ENCODE measurements at places on chromosomes 1 and 21.
A peak's percentile ranks its signal among the peaks of the same experiment; 100 is the strongest.

DNA sequence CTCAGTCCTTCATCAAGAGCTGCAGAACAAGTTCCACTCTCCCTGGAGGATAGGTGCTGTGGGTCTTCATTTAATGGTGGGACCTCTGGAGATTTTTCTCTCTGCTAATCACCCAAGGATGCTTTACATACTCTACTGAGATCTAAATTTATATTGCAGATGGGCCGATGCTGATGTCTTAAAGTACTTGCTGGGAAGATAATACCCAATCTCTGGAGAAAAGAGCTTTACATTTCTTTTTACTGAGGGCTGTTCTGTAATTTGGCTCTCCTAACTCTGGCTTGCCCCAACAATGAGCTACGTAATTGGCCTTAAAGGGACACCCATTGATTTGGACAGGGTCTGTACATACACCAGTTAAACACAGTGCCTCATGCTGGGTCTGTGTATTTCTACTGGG is 86.9 kb downstream of the ST6GALNAC3 start:
- no peak for DNase-seq

DNA sequence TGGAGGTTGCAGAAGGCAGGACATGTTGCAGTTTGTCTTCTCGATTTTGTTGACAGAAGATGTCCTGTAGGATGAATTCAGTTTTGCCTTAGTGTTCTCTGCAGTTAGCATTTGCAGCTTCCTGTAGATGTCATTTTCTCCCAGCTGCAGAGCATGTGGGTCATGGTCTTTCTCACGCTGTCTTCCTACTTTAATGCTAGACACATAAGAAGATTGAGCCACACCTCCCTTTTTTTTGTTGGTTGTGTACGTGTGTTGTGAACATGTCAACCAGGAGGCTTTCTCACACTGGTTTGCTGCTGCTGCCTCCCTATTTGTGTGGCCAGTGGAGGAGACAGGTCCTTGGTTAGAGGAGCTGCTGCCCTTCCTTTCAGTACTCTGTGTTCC is 110.7 kb downstream of the VPS13D start:
- no peak for DNase-seq

- DNase-seq = no peak
These were observed 21.8 kb downstream of the CHD1L start for GRCh38 chr1:147264158-147264768.

GRCh38 chr1:160710517-160711252 is 937 bp downstream of the CD48 start:
- DNase-seq = no peak

DNA sequence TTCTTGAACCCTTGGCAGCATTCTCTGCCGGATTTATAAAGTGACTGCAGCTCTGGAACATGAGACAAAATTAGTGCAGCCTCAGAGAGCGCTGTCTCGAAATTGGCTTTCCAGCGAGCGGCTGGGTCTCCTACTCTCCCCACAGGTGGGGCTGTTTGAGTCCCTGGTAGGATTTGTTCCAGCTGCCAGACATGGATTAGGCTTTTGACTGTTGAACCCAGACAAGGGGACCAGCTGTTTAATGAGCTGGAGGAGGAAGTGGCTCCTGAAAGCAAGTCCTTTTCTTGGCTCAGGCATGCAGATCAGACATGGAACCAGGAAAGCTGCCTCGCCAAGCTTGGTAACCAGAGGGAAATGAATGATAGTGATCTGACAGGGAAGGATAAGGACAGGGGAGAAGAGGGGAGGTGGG is 69.6 kb downstream of the UBIAD1 start:
- DNase-seq = no peak

DNA sequence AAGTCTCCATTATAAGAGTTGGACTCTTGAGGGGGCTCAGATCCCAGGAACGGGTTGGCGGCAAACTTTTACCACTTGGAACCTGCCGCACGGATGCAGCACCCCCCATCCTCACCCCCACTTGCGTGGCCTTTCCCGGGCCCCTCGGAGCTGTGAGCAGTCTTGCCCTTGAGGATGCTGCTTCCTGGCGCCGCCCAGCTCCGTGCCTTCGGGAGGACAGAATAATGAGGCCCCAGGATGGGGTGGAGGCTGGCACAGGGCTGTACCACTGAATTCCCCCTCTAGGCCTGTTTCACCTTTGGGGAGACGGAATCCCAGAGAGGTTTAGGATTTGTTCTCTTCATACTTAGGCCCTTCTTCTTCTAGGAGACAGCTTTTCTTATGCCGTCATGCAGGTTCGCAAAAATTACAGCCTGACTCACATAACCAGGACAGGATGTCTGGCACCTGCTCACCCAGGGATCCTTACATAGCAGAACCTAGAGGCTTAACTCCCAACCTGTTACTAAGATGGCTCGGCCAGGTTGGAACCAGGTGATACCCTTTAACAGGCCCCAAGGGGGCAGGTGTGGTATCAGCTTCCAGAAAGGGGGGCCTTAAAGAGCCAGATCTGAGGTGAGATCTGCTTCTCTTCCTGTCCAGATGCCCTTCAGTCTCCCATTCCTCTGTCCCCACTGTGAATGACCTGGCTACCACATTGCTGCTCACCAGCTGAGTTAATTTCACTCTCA is 1.5 kb downstream of the TRNP1 start:
- no peak for DNase-seq

DNA sequence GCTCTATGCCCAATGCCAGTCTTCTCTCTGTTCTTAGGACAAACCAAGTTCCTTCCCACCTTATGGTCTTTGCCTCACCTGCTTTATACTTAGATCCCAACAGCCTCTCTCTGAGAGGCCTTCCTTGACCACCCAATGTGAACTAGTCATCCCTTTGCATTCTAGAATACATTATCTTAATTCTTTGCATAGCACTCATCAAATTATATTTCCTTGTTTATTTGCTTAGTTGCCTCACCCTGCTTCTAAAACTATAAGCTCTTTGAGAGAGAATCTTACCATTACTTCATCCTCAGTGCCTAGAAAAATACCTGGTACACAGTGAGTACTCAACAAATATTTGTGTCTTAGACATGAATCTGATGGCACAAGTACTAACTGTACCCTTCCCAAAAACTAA is 8.0 kb downstream of the PIGP start:
- no peak for DNase-seq

GRCh38 chr1:58815069-58815685 is 31.3 kb upstream of the JUN start:
- peak; percentile 43 for DNase-seq

GRCh38 chr1:240004086-240004749 is 87.5 kb upstream of the FMN2 start:
- DNase-seq = no peak

DNA sequence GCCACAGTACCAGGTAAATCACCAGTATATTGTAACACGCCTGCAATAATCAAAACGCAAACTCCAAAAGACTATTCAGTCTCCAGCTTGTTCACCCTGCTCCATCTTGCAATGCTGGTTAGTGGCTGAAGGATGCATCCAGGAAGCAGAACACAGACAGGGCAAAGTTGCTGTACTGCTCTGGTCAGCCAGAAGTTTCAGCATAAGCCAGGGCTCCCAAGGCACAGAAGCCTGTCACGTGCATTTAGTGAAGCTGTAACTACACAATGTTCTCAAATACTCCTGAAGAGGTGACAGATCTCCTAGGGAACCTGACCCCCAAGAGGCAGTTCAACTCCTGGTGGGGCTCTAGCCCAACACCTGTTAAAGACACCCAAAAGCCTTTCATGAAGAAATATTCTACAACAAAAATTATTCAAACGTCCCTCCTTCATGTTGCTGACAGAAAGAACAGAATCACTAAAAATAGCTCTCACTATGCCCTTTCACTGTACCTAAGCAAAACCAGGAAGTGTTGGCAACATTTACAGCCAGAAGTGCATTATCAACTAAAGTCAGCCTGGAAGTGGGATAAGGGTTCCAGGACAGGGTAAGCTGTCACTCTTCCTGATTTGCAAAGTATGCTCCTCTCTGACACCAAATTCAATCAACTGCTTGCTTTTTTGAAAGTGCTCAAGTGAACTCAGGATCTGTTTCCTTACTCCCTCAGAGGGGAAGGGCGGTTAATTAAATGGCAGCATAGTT is 52.1 kb downstream of the SLC35D1 start:
- no peak for DNase-seq

DNA sequence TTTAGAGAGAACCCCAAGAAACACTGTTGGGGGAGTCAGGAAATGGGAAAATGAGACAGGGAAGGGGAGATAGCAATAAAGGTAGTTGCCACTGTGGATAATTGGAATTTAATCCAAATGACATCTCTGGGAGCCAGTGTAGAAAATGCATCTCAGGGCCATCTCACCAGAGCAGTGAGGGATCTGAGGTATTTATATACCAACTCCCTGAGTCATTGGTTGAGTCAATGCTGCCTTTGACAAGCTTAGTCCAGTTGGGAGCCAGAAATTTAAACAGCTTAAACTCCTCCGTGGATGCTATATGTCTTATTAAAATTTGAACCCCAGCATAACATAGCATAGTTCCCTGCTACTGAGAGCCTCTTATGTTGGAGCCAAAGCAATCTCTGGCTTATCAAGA is 140.3 kb downstream of the SLC30A10 start:
- DNase-seq = no peak

- DNase-seq = no peak
These were observed 87.6 kb downstream of the LEPR start for GRCh38 chr1:65508051-65508450.

DNA sequence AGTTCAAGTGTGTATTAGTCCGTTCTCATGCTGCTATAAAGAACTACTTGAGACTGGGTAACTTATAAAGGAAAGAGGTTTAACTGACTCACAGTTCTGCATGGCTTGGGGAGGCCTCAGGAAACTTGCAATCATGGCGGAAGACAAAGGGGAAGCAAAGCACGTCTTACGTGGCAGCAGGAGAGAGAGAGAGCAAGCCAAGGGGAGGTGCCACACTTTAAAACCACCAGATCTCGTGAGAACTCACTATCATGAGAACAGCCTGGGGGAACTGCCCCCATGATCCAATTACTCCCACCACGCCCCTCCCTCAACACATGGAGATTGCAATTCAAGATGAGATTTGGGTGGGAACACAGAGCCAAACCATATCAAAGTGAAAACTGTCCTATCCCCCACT is 4.1 kb upstream of the MIS18A start:
- DNase-seq = no peak

DNA sequence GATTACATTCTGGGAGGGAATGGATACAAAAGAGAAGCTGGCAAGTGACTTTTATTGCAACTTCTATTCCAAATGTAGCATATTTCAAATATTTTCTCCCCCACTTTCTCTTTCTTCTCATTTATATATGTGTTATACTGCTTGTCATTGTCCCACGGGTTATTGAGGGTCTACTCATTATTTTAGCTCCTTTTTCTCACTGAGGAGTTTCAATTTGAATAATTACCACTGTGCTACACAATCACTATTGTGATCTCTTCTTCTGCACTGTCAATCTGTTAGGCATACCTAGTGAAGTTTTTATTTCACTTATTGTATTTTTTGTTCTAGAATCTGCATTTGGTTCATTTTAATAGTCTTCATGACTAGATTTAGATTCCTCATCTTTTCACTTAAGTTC is 339.7 kb downstream of the PTPRC start:
- DNase-seq = no peak

GRCh38 chr1:31043631-31044030 is 21.9 kb downstream of the PUM1 start:
- no peak for DNase-seq

DNA sequence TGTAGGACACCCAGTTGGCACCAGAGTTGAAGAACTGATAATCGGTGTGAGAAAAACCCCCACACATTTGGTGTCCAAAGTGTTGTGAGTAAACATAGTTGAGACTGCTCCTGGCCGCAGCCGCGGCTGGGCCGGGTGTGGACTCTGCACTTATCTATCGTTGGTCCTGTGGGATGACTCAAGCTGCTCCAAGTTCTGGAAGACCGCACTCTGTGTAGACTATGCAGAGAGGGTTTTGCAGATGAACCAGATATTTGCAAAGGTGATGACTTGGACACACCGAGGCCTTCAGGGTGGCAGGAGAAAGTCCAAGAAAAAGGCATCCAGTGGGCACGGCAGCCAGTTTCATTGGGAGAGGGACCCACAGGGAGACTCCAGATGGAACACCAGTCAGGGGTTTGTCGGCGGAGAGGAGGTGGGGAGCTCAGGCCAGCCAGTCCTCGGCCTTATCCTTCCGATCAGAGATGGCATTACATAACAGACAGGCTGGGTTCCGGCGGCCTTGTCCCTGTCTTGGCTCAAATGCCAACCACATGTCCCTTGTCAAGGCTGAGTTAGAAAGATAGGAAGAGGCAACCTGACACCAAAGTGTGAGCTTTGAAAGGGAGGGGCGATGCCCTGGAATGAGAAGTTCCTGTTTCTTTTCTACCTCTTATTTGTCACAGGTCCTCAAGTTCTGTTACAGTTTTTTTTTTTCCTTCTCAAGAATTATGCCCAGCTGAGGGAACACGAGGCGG is 21.1 kb downstream of the C2CD2 start:
- DNase-seq = no peak

DNA sequence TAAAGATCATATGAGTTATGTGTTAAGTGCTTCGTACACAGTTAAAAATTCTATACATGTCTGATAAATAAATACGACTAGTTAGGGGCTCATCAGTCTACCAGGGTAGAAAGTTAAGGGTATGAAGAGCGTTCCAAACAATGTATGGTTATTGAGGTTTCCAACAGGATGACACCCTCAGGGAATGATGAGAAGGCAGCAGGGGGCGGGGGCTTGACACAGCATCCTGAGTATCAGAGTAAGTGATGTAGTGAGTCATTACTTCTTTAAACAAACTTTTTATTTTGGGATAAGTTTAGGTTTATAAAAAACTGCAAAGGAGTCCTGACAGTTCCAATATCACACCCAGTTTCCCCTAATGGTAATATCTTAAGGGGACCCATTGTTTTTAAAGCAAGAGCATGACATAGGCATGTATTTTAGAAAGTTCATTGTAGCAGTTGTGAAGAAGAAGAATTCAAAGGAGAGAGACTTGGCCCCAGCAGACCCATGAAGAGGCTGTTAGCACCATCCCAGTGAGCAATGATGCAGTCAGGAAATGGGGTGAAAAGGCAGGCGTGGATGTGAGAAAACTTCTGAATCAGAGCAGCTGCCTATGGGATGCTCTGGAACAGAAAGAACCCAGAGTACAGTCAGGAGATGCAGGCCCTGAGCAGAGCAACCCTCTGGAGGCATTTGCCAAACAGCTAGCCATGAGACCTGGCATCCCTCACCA is 15.0 kb upstream of the PSMB2 start:
- no peak for DNase-seq

DNA sequence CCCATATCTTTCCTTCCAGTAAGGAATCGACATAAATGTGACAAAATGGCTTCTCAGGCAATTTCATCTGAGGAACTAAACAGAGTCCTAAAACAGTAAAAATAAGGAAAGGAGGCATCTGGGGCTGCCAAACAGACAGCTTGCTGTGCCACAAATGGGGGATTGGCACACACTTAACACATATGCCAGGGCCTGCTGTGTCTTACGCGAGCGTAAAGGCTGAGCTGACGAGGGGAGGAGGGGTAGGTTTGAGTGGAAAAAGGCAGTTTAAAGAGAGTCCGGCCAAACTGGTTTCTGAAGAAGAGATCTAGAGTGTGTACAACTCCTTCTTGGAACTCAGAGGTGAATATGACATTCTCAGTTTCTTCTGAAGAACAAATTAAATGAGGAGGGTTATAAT is 244.1 kb upstream of the MAP1LC3C start:
- DNase-seq = no peak

Measured in activated gamma-delta T cell treated with Interleukin-2 at 50 U/mL for 16 hours (primary cell).